ENCODE measurements at places on chromosomes 4 and X. TPM values are rescaled to one million over a fixed set of nuclear protein-coding genes. Genes with fewer than 3 reads are reported as not detected.

The GATB gene
- 18.0 TPM for polyA plus RNA-seq

The POF1B gene
- polyA plus RNA-seq: 31.8 TPM

- no peaks in the 10 kb centered on the region for H3K27me3 ChIP-seq
- H3K4me1 ChIP-seq: no peaks in the 10 kb centered on the region
- no peak overlapping the region for H3K4me3 ChIP-seq
- DNase-seq: no peak
Observed at GRCh38 chr4:159382856-159383561, 280.1 kb downstream of the RAPGEF2 start.

The SPIN2A gene
- 0.12 TPM for polyA plus RNA-seq

The XAGE2 gene
- polyA plus RNA-seq: not detected

The TCP11X2 gene
- 0.18 TPM for polyA plus RNA-seq

DNA sequence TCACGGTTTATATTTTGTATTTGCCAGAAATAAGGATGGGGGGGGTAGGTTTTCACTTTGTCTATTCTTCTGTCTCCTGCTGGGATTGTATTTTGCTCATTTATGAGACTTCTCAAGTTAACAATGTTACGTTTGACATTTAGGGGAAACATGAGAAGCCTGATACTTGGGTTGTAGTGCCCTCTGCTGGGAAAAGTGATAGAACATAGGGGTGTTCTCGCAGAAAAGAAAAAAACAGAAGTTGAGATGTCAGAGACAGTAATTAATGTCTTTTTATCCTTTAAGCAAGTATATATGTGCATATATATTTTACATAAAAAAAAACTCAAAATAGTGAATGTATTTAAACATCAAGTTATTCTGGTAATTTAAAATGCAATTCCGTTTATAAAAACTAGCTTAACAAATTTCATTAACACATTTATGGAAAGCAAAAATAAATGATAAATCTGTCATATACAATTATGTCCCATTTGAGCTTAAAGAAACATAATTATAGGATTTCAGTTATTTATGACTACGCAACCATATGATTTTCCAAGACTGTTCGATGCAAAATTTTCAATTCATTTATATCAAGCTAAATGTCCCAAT is 46.0 kb upstream of the TMPRSS11F start:
- H3K4me1 ChIP-seq: no peaks in the 10 kb centered on the region
- H3K27me3 ChIP-seq: no peaks in the 10 kb centered on the region
- no peak overlapping the region for H3K4me3 ChIP-seq
- no peaks in the 10 kb centered on the region for H3K36me3 ChIP-seq
- DNase-seq: peak; percentile 45
